ENCODE measurements at places on chromosomes 3 and 15.

- no peak for DNase-seq
These were observed 409.6 kb upstream of the TBL1XR1 start for GRCh38 chr3:177606891-177607290.

DNA sequence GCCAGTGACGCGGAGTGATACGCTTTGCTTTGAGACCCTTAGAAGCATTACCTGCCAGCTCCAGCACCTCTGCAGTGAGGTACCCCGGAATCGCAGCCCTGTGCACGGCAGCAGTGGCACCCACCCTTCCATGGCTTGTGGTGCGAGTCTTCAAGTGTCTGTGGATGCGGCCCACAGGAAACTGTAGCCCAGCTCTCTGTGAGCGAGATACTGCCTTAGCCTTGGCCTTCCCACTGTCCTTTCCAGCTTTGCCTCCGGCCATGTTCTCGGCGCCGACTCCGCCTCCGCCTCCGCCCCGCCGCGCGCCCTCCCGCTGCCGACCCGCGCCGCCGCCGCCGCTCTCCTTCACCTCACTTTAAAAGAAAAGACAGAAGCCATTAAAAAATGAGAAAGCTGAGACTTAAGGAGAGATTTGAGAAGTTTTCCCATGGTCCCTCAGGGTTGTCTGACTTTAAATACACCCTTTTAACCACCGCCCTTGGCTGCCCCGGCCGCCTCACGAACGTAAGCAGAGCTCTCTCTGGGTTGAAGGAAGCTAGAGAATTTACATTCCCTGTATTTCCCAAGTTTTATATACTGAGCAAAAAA, 78.5 kb upstream of the FAM174B start:
- no peak for DNase-seq

DNA sequence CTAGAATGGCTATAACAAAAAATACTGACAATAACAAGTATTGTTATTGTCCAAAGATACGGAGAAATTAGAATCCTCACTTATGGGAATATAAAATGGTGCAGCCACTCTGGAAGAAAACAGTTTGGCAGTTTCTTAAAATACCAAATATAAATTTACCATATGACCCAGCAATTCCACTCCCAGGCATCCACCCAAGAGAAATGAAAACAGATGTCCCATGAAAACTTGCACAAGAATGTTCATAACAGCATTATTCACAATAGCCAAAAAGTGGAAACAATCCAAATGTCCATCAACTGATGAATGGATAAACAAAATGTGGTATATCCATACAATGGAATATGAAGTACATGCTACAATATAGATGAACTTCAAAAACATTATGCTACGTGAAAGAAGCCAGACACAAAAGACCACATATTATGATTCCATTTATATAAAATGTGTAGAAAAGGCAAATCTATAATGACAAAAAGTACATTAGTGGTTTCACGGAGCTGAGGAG, 9.4 kb downstream of the AAGAB start:
- DNase-seq = no peak

GRCh38 chr15:62482785-62483429, 317.8 kb upstream of the C2CD4B start:
- DNase-seq = no peak

GRCh38 chr3:132033471-132033870, 1.3 kb downstream of the CPNE4 start:
- no peak for DNase-seq

DNA sequence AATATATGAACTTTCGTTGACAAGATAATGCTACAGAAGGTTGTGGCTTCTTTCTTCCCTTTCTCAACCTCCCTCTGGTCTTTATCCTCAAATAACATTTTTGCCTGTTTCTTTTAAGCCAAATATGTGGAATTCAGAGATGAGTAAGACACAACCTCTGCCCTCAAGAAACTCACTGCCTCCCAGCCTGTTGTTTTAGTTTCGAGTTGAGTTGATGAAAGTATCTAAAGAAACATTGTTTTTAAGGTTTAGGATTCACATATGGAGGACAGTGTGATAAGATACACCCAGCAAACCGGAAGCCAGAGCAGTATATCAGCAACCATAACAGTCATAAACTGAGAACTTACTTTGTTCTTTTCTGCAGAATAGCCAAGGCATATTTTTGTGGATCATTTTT, 218.6 kb downstream of the THSD4 start:
- DNase-seq = no peak

- no peak for DNase-seq
These were observed 75.1 kb upstream of the VGLL4 start for GRCh38 chr3:11718637-11719405.

GRCh38 chr15:92870010-92870591, 30.0 kb upstream of the CHD2 start:
- no peak for DNase-seq

DNA sequence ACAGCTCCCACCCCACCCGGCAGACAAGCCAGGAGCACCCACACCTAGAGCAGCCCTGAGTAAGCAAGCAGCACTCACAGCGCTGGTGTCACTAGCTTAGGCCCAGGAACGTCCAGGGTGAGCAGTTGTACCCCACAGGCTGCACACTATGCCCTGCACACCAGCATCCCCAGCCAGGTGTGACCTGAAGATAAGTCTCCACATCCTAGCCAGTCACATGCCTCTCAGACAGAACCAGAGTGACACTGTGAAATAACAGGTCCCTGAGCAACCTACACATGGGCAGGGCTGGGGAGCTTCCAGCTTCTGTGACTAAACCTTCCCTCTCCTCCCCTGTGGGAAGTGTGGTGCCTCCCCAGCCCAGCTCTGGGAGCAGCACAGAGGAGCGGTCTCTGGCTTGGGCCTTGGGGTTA, 253.6 kb downstream of the UACA start:
- DNase-seq = no peak

- DNase-seq = no peak
These were observed 49.1 kb upstream of the TPRG1 start for GRCh38 chr3:189122526-189123205.

- DNase-seq = no peak
These were observed 106.6 kb downstream of the PIK3R4 start for GRCh38 chr3:130640027-130640426.

DNA sequence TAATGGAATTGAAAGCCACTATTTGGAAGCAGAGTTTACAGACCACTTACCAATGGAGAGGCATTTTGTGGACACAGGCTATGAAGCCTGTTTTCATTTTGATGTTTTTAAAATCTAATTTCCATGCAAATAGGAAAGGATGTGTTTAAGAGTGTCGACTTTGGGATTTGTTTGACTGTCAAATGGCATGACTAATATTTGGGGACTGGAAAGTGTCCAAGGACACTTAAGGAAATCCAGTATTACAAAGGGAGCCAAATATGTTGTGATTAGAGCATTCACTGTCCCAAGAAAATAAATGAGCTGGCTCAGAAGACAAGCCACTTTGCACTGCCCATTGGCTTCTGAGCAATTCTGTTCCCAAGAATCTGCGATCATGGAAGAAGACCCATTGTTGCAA, 34.0 kb upstream of the SLC6A11 start:
- no peak for DNase-seq

DNA sequence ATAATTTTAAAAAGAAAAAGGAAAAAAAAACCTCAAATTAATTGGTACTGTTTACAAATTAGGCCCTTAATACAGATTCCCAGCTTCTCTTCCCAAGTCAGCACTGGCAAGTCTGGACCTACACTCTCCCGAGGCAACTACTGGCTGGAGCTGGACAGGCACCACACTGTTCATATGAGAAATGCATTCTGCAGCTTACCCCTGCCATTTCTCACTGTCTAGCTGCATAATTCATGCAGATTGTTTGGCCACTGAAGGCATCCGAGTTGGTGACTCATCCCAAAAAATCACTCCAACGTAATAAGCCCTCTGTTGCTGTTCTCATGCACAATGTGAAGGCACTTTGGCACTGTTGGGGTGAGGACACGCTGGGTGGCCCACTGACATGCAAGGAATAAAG, 45.3 kb downstream of the ROPN1B start:
- no peak for DNase-seq

- no peak for DNase-seq
These were observed 107.0 kb upstream of the SPRED1 start for GRCh38 chr15:38145651-38146111.

GRCh38 chr15:42612367-42612912, 37.0 kb downstream of the STARD9 start:
- DNase-seq = no peak

DNA sequence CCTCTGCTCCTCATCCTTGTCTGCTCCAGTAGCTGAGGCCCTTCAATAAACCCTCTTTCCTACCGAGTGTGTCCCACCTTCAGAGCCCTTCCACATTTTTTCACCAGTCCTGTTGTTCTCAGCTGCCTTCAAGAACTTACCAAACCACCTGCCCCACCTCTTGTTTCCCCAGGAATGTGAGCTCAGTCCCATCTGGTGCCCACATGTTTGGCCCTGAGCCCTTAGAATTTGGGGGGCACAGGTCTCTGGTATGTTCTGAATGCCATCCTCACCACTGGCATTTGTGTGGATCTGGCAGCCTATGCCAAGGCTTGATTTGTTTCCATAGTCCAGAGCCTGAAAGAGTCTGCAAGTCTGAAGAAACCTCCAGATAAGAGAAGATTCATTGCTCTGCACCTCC, 315.2 kb upstream of the PPP2R3A start:
- no peak for DNase-seq

- DNase-seq = no peak
These were observed 1.6 kb downstream of the OXTR start for GRCh38 chr3:8767667-8768363.

DNA sequence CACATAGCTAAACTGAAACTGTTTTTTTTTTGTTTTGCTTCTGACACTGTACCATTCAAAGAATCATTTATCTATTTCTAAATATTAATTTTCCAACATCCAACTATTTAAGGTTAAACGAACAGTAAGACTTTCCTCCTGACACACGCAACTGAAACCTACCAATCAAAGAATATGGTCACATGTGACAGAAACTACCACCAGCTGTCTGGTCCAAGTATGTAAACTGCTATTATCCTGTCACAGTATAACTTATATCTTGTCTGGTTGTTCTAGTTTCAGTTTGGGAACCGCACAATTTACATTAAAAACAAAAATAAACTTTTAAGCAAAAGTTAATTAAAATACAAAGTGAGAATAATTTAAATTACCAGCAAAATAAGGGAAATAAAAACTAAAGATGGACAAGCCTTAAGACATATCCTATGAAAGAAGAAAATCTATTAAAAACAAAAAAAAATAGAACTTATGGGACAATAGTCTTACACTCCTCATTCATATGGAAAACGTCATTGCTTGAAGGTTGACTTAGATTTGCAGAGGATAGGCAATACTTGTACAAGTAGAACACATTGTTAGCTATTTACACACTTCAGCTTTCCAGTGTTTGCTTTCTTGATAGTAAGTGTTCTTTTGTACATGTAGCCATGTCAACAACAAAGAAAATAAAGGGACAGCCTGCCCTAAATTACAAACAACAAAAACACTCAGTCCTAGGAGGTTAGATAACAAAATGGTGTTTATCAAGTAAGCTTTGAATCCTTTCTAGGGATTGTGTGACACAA, 26.8 kb upstream of the CHRM5 start:
- DNase-seq = no peak

Measured in stimulated activated CD8-positive, alpha-beta memory T cell treated with anti-CD3 and anti-CD28 coated beads, Interleukin-15, amount 100 ng/mL, for 1 hour (primary cell).